ENCODE measurements at places on chromosomes 1 and 21. TPM values are rescaled to one million over a fixed set of nuclear protein-coding genes. Genes with fewer than 3 reads are reported as not detected.

DNA sequence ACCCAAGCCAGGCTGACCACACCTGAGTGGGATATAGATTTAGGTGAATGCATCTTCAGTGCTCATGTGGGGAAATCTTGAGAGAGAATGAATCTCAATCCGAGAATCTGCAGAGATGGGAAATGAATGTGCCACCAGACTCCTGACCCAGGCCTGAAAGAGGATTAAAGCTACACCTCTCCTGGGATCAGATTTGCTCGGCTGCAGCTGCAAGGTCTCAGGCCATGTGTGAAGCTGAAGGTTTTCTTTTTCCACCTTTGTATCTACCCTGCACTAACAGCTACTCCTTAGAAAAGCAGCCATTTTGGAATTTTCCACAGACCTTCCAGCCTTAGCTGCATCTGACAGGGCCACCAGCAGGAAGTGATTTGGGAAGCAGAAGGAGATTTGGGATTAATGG is 18.3 kb downstream of the GPR3 start:
- DNase-seq, result no peak

DNA sequence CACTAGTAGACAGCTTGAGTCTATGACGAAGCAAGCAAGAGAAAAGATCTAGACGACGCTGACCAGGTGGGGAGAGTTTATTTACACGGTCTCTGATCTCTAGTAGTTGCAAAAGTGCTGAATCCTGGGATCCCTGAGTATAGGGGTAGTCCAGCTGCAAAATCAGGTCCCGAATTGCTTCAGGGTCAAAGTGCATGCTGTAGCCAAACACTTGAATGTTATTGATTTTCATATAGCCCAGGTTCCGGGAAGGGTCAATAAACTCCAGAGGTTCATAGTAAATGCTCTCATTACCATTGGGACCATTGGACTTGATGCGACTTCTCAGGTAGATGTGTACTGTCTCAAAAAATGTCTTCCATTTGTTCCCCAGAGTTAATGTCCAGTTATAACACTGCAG is 379.6 kb downstream of the BRINP3 start:
- DNase-seq, result no peak

- DNase-seq, result peak; percentile 76
These were observed 79.8 kb upstream of the F3 start for GRCh38 chr1:94621395-94621794.

GRCh38 chr1:96481409-96481808 is 240.2 kb upstream of the PTBP2 start:
- no peak for DNase-seq

DNA sequence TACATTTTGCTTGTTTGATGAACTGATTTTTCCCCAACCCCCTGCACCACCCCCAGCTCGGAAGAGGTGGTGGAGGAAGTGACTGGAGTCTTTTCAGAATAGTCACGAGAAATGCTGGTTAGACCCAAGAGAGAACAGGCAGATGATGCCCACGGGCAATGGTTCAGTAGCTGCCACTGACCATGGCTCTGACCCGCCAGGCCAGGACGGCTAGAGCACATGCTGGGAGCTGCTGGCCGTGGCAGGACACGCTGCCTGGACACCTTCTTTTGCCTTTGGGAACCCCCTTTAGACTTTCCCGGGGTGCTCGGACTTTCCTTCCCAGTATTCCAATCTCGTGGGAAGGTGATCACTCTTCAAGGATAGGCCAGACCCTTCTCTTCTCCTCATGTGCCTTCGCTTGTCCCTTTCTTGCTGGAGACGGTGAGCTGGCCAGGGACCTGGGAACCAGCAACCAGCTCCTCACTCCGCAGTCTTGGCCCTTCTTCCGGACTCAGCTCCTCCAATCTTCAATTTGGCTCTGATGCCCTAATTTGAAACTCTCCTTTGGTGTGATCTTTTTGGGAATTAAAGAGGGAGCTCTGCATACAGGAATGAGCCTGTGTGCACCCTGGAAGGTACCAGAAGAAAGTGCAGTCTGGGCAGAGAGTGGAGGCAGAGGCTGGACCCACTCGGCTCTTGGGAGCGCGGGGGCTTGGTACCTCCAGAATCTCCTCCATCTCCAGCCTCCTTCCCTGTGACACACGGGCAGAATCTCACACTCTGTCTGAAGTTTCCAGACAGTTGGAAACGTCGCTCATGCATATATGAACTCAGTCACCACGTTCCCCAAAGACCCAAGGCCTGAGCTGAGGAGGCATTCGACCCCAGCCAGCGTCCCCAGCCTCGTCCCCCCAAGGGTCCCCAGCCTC is 4.0 kb upstream of the PDE9A start:
- no peak for DNase-seq

GRCh38 chr1:103582464-103582863 is 11.1 kb downstream of the AMY2B start:
- DNase-seq, result no peak

- no peak for DNase-seq
These were observed 20.0 kb downstream of the IFFO2 start for GRCh38 chr1:18936471-18936813.

- no peak for DNase-seq
These were observed 219.5 kb downstream of the HLX start for GRCh38 chr1:221098471-221099405.

DNA sequence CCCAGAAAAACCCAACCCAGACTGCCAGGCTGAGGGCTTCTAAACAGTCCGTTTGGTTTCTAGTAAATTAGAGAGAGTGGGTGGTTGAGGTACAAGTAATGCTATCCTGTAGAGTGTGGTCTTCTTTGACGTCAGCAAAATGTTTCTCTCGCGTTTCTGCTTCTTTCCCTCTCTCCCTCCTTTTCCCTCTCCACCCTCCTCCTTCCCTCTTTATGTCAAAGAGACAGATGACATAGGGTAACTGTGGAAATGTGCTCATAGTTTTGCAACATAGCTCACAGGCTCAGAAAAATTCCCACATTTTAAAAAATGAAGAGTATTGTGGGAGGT is 158.3 kb downstream of the TOMM20 start:
- DNase-seq, result peak; percentile 85

DNA sequence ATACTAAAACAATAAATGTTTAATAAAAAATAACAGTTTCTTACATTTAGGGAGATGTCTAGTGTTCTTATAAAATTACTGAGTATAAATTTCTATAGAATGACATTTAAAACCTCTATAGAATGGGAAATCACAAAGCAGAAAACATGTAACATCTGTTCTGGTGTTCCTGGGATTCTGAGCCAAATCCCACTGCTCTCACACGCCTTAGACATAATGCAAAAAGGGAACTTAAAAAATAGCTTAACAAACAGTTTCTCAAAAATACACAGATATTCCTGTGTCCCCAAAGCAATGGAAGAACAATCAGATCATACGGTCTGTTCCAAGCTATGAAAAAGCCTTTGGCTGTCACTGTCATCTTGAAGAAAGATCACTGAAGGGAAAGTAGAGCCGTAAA is 27.0 kb upstream of the ZNF124 start:
- no peak for DNase-seq

DNA sequence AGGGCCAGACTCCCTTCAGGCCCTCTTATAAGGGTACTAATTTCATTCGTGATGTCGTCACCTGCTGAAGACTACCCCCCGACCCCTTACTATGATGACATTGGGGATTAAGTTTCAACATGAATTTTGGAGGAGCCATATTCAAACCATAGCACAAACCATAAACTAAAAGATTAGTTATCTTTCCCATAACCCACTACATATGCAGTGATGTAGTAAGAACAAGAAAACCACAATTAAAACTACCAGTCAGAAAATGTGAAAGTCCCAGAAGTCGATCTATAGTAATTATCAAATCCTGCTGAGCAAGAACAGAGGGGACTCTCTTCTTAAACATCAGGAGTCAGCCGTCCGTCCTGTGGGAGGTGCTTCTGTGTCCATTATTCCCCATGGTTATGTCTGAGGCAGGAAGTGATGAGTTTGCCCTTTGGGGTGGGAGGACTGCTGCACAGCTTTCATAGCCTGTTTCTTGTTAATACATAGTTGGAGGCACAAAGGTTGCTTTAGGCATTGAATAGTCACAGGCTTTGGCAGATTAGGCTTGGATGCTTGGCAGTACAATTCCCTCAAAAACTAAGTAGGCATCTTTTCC is 35.9 kb upstream of the PTGFRN start:
- no peak for DNase-seq

- no peak for DNase-seq
These were observed 546 bp upstream of the ZNF697 start for GRCh38 chr1:119648620-119649004.

- DNase-seq, result no peak
These were observed 52.5 kb downstream of the NMNAT2 start for GRCh38 chr1:183365676-183366075.

DNA sequence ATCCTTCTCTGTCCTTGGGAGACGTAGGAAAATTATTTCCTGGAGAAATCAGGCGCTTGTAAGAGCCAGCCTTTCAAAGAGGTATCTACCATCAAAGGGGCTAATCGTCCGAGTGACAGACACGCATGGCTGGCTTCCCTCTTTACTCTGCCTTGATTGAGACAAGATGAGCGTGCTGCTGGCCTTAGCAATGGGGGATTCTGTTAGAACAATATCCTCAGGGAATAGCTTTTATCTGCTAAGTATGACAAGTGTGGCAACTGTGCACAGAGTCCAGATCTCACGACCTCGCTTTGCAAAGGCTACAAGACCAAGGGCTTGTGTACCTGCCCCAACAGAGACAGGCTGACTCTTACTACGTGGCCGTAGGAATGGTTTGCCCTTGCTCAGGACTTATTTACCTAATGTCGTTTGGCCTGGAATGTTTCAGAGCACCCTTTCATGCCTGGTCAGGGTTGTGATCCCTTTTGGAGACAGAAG is 417.1 kb downstream of the KIF26B start:
- no peak for DNase-seq

DNA sequence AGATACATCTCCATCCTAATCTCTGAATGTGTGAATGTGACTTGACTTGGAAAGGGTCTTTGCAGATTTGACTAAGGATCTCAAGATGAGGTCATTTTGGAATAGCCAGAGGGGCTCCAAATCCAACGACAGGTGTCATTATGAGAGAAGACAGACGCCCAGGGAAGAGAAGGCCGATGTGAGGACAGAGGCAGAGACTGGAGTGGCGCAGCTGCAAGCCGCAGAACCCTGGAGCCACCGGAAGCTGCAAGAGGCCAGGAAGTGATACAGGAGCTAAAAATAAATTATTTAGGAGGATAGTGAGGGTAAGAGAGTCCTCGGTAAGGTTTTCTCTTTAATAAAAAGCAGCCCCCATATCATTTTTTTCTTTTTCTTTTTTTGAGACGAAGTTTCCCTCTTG is 9.7 kb upstream of the AADACL4 start:
- DNase-seq, result no peak

DNA sequence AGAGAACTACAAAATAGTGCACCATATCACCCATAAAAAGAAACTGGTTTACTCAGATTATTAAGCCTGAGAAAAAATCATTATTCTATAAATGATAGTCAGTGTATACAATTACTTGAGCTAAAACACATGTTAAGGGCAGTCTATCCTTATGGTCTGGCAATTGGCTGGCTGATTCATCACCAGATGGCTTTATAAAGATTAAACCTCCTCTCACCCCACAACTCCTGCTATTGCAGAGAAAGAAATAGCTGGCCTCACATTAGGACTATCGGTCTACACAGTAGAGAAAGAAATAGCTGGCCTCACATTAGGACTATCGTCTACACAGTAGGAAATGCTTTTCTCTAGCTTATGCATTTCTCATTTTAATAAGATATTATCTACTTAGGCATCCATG is 21.2 kb downstream of the CEP170 start:
- no peak for DNase-seq

DNA sequence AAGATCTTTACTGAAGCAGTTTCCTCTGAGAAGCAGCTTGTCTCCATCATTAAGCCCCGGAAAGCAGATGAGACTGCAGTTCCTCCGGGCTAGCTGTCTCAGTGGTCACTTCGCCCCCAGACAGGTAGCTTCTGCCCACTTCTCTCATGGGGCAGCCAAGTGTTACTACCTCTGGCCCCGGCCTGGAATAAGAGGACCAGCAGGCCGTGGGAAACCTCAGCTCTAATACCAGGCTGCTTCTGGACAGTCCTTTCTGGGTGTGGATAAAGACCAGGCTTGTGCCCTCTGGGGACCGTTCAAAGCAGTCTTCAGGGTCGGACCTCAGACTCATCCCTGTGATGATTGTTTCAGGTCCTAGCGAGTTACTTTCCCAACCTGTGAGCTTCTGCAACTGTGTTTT is 54.8 kb downstream of the RUNX3 start:
- DNase-seq, result no peak

GRCh38 chr21:31752352-31752751 is 20.4 kb upstream of the SCAF4 start:
- DNase-seq, result no peak

DNA sequence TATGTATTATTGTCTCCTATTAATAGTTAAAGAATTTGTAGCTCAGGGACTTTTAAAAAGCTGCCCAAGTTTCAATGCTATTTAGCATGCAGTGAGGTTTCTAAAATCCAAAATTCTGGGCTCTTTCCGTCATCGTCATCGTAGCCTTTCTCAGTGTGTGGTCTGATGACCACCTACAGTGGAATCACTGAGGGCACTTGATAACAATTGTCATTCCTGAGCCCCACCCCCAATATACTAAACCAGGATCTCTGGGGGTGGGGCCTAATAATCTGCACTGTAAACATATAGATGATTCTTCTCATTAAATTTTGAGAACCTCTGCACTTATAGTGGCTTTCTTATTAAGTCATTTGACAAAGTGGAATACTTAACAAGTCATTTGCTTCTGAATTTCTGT is 674.8 kb downstream of the PLPP3 start:
- DNase-seq, result no peak

DNA sequence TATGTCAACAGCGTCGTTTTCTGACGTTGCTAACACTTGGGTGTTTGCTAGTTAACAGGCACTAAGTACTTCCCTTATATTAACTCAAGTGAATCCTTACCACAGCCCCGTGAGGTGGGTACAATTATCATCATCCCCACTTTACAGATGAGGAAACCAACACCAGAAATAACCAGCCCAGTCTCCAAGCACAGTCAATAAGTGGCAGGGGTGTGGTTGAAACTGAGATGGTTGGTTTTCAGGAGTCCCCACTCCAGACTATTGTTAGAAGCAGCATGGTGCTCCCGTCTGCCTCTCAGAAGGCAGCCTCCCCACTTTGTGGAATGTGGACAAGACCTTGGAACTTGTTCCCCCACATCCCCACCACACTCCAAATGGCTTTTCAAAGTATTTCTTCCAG is 45.7 kb upstream of the ACOT11 start:
- DNase-seq, result no peak

GRCh38 chr1:167184081-167184480 is 36.6 kb upstream of the POU2F1 start:
- DNase-seq, result no peak

GRCh38 chr1:97901017-97901658 is 19.7 kb downstream of the DPYD start:
- DNase-seq, result no peak

- no peak for DNase-seq
These were observed 25.1 kb upstream of the MYCL start for GRCh38 chr1:39926820-39927219.

Gene LGALS8
- total RNA-seq, result 78.8 TPM

Gene IL10
- total RNA-seq, result not detected

Gene PTPRU
- 7.0 TPM for total RNA-seq

Gene NES
- total RNA-seq, result 22.3 TPM

Gene ACOT11
- 87.0 TPM for total RNA-seq

Gene TTC39A
- total RNA-seq, result 69.6 TPM

Gene HORMAD1
- total RNA-seq, result not detected

Gene TOE1
- 0.87 TPM for total RNA-seq
